ENCODE measurements at places on chromosomes 7 and 10.

DNA sequence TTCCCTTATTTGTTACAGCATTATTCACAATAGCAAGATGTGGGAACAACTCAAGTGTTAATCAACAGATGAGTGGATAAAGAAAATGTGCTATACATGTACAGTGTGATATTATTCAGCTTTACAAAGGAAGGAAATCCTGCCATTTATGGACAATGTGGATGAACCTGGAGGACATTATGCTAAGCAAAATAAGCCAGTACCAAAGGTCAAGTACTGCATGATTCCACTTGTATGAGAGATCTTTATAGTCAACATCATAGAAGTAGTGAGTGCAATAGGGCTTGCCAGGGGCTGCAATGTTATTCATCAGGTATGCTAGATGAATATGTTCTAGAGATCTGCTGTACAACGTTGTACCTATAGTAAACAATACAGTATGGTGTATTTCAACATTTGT lies 138.5 kb upstream of the AGR3 start:
- DNase-seq, result no peak

DNA sequence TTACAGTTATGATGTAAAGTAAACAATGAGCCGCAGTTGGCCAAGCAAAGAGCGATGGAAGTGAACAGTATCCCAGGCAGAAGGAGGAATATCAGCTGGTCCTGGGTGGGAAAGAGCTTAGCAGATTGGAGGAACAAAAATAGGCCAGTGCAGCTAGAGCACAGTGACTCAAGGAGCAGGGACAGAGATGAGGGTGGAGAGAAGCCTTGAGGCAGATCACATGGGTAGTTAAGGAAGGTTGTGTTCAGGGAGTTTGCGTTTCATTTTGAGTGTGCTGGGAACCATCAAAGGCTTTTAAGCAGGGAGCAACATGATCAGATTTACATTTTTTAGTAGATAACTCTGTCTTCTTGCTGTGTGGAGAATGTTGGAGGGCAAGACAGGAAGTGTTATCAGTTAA lies 113.6 kb downstream of the OAT start:
- peak; percentile 48 for DNase-seq

DNA sequence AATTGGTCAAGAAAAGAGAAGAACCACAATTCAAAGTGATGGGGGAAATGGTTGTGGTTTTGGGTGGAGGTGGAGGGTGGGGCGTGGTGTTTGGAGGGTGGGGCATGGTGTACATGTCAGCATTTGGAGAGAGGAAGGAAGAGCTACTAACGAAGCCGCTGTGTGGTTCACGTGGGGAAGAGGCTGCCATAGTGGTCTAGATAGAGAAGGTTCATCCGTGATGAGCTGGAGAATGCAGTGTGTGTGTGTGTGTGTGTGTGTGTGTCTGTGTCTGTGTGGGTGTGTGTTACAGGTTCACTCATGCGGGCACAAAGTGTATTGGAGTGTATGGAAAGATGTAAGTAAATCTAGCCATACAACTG lies 6.1 kb upstream of the VCL start:
- peak; percentile 75 for DNase-seq

DNA sequence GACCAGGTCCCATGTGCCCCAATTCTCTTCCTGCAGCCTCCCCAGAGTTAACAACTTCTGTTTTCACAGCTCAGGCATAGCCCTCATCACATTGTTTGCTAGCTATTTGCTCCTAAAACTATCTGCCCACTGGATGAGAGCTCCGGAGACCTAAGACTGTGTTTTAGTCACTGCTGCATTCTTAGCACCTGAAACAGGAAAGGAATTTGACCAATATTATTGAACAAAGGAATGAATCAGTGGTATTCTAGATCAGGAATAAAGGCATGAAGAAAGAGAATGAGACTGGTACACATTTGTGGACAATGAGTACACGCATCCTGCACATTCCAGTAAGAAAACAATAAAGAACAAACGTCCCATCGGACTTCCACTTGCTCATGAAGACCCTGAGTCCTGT lies 54.8 kb downstream of the PPP1R17 start:
- no peak for DNase-seq

DNA sequence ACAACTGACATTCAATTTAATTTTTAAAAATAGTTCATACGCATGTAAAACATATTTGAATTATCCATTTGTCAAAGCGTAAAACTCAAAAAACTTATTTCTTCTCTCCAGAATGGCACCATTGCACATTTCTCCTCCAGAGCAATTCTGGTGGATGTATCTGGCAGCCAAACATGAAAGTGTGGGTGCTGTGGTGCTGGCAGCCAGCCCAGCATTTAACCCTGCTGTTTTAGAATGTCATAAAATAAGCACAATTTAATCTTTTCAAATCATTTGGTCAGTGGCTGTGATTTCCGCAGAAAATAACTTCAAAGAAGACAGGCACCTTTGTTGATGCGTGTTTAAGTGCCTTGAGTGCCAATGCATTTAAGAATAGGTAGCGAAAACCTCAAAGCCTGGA lies 302.7 kb upstream of the MEOX2 start:
- no peak for DNase-seq

DNA sequence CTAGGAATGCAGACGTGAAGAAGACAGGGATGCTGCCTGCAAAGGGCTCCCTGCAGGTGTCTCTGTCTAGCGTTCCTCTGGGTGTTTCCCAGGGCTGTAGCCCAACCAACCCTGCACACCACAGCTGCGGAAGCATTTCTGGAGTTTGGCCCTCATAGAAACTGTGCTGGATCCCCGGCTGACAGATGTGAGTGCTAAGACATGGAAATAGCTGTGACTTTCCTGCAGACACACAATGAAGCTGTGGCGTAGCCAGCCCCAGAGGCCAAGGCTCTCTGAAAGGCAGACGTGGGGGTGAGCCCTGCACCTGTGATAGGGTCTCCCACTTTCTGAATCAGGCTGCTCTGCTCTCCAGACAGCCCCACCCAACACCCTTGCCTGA lies 44.8 kb downstream of the ADCYAP1R1 start:
- no peak for DNase-seq

GRCh38 chr10:76082956-76083355 lies 651.5 kb downstream of the LRMDA start:
- no peak for DNase-seq

- DNase-seq, result no peak
Measured at GRCh38 chr7:31805209-31805818, 118.3 kb downstream of the PPP1R17 start.

DNA sequence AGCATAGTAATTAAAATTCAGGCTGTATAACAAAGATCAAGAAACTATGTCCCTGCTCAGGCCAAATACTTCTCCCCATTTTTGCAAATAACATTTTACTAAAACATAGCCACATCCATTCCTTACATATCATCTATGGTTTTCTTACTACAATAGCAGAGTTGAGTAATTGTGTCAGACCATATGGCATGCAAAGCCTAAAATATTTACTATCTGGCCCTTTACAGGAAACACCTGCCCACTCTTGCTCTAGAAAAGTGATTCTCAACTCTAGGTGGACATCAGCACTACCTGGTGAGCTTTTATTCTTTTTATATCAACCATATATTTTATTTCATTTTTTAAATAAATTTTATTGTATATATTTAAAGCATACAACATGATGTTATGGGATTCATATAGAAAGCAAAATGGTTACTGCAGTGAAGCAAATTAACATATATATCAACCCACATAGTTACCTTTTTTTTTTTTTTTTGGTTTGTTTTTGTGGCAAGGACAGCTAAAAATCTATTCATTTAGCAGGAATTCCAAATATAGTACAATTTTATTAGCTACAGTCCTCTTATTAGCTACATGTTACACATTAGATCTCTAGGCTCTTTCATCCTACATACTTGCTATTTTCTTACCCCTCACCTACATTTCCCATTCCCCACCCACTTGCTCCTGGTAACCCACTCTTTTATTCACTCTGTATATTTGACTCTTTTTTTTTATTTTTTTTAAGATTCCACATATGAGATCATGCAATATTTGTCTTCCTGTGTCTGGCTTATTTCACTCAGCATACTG lies 19.6 kb downstream of the ABI1 start:
- no peak for DNase-seq

GRCh38 chr7:130299866-130300265 lies 6.9 kb downstream of the CPA4 start:
- DNase-seq, result no peak

DNA sequence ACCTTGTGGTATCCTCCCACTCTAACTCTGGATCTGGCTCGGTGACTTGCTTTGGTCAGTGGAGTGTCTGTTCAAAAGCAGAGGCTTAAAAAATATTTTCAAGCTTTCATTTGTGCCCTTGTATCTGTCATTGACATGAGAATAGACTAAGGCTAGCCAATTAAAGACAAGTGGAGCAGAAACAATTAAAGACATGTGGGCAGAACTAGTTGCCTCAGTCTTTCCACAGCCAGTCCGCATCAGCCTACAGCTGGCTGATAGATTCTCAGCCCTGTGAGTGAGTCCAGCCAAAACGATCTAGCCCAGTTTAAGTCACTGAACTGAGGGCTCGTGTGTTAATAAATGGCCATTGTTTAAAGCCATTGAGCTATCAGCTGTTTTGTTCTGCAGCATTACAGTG lies 185.2 kb upstream of the DGKB start:
- DNase-seq, result no peak

- DNase-seq, result no peak
Measured at GRCh38 chr7:2046581-2047565, 185.9 kb downstream of the MAD1L1 start.

DNA sequence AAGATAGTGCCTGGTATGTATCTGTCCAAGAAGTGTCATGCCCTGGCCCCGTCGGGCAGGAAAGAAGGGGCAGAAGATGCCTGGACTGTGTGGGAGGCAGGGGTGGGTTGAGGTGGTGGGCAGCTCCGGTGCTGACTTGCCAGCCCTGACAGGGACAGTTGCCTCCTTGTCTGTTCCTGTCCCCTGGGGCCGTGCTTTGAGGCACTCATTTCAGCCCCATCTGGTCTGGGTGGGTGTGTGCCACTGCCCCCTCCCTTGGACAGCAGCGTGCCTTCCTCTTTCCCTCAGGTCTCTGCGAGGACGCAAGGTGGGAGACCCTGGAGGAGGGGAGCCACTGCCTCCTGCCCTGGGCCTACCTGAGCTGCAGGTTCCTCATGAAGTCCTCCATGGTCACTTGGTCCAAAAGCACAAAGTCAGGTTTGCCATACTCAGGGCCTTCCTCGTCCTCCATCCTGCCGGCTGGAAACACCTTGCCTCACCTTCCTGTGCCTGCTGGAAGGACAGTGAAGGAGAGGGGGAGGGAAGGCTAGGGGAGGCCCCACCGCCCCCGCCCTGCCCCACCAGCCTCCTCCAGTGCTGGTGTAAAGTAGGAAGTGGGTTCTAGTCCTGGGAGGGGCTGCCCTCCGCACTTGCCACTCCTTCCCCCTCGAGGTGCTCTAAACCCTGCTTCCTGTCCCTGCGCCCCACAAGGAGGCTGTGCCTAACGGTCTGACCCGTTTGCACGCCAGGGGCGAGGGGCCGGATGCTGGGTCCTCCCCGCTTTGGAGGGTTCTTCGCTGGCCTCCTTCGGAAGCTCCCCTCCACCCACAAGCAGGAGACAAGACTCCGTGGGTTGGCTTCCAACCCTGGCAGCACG lies at the start of gene MYO1G:
Gene MYO1G, minus strand, starts transcription at position 505 of the 856 bp plus-strand sequence. Its CDS starts 54 bp downstream, at position 451.
- peak; percentile 85 for DNase-seq

DNA sequence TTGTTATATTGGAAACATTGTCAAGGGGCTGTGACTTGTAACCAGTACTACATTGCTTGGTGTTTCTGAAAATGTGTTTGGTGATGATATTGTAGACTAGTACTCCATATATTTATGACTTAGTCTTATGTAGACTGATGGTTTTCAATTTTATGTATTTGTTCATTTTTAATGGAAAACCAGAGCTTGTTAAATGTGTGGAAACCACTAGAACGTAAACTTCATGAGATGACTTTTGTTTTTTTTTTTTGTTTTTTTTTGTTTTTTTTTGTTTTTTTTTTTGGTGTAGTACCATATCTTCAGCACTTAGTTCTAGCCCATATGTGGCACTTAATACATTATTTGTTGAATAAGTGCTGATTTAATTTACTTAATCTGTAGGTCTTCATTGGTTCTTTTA lies 518.6 kb downstream of the AUTS2 start:
- DNase-seq, result no peak

DNA sequence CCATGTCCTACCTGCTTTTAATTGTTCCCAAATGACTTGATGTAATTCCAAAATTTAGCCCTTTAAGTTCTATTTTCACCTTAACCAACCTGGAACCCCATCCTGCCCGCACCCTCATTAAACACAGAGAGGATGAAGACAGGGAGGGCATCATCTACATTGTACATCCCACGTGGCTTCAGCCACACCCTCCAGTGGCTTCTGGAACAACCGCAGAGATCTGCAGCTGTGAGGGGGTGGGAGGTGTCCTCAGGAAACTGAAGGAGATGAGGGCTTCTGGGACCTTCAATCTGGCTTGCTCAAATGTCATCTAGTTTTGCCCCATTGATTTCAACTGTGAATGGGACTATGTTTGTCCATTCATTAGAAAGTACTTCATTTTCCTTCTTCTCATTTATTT lies 39.0 kb downstream of the AKR1B1 start:
- DNase-seq, result no peak

DNA sequence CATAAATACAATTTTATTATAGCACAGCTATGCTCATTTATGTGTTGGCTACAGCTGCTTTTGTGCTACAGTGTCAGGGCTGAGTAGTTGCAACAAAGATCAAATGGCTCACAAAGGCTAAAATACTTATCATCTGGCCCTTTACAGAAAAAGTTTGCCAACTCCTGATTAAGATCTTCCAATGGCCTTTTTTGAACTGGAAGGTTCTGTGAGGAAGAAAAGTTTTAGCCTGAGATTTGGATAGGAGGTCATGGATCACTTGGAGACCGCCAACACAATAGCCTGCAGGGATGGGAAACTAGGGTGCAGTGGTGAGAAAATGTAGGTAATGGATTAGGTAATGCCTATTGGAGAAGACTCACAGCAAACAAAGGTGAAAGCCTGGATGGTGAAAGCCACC lies 169.8 kb downstream of the NOC3L start:
- DNase-seq, result no peak

DNA sequence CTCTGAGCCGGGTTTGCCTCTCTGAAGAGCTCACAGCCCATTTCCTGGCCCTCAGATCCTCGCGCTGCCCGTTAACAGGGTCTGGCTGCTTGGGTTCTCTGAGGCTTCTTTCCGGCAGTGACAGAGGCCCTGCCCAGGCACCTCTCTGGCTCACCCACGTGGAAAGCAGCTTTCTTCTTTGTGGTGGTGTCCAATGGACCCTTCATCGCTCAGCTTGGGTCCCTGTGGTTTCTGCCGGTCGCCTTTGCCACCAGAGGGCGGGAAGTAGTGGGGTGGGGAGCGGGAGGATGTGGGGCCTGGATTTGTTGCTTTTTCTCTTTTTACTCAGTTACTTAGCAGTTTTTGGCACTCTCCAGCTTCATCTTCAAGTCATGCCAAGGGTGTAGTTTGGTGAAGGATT lies 15.6 kb upstream of the JAKMIP3 start:
- no peak for DNase-seq

- DNase-seq, result peak; percentile 66
Measured at GRCh38 chr10:49309691-49310411, 10.9 kb downstream of the C10orf71 start.

GRCh38 chr7:33750177-33750576 lies 155.2 kb upstream of the BMPER start:
- DNase-seq, result no peak

Data from suppressor macrophage treated with lipopolysaccharide for 1 hour (primary cell).